Activated CD8-positive, alpha-beta memory T cell treated with anti-CD3 and anti-CD28 coated beads, Interleukin-2, amount 50 U/mL, for 4 hours (primary cell): ENCODE measurements at places on chromosomes 1 and 21.

GRCh38 chr21:46423546-46424038, 35.1 kb upstream of the DIP2A start:
- no peak for DNase-seq

- DNase-seq = no peak
Observed at GRCh38 chr1:210385228-210385627, 56.5 kb downstream of the HHAT start.

GRCh38 chr21:21673959-21674358, 675.8 kb downstream of the NCAM2 start:
- no peak for DNase-seq

DNA sequence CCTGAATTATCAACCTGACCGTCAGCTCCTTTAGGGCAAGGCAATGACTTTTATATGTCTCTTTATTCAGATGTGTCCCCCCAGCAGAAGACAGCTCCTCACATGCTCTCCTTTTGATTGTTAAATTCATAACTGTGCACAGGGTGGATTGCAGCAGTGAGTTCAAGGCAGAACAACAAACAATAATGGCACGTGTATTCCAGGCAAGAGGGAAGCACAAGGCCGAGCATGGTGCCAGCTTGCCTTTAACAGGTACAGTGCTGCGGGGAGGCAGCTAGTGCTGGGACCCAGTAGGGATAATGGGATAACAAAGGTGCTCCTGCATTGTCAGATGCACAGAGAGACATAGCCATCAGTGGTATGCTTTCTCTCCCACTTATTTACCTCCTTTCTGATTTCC, 248.4 kb downstream of the RHOU start:
- no peak for DNase-seq

GRCh38 chr1:167418391-167418790, 99.9 kb downstream of the CD247 start:
- no peak for DNase-seq

DNA sequence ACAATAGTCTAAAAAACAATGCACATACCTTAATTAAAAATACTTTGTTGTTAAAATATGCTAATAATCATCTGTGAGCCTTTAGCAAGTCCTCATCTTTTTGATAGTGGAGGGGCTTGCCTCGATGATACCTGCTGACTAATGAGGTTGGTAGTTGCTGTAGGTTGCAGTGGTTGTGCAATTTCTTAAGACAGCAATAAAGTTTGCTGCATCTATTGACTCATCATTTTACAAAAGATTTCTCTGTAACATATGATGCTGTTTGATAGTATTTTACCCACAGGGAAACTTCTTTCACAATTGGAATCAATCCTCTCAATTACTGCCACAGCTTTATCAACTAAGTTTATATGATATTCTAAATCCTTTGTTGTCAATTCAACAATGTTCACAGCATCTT, 7.6 kb downstream of the C1orf87 start:
- DNase-seq = no peak

GRCh38 chr1:30691480-30691879, 31.9 kb downstream of the MATN1 start:
- no peak for DNase-seq

DNA sequence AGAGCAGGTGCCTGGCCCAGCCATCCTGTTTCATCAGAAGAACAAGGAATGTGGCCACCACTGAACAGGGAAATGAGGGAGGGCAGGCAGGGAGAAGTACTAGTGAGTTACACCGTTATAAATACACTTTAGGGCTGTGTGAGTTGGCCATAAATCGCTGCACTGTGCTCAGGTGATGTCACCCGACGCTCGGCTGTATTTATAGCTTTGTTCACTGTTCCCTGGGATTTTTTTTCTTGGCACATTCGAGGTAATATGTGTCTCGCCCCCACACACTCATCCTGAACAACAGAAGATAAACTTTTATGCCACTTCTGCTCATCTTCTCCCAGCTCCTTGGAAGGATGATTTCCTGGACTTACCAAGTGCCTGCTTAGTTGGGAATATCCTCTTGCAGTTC, 9.0 kb upstream of the KIRREL1 start:
- DNase-seq = no peak

GRCh38 chr1:221276896-221277409, 397.7 kb downstream of the HLX start:
- DNase-seq = no peak

DNA sequence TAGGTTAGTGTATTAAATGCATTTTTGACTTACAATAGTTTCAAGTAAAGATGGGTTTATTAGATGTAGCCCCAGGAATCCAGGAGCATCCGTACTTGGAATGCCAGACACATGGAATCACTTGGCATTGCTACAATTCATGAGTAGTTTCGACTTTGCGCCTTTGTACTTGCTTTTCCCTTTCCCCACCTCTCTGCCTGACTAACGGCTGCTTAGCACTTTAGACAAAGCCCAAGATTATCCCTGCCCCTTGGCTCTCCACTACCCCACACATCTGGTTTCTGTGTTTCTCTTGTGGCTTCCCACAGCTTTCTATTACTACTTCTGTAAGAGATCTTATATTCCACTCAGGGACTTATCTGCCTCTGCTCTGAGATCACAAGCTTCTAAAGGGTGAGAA, 397.7 kb upstream of the POU3F1 start:
- DNase-seq = no peak

- no peak for DNase-seq
Observed at GRCh38 chr1:207309745-207310273, 11.7 kb upstream of the CD55 start.

DNA sequence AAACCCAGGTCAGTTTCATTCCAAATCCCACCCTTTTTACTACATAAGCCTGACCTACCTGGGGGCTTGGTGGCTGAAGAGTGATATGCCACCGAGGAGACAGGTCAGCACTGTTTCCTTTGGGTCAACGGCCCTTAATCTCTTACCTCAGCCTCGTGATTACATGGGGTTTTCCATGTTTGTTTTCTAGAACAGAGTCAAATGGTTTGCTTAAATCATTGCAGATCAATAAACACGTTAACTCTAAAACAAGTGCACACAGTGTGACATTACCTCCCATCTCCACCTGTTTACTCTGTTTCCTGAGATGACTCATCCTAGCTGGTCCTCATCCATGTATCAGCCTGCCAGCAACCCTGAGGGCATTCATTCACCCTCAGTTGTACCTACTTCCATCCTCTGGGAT, 40.8 kb upstream of the TP53BP2 start:
- no peak for DNase-seq

GRCh38 chr1:165342587-165342986, 13.9 kb downstream of the LMX1A start:
- no peak for DNase-seq

DNA sequence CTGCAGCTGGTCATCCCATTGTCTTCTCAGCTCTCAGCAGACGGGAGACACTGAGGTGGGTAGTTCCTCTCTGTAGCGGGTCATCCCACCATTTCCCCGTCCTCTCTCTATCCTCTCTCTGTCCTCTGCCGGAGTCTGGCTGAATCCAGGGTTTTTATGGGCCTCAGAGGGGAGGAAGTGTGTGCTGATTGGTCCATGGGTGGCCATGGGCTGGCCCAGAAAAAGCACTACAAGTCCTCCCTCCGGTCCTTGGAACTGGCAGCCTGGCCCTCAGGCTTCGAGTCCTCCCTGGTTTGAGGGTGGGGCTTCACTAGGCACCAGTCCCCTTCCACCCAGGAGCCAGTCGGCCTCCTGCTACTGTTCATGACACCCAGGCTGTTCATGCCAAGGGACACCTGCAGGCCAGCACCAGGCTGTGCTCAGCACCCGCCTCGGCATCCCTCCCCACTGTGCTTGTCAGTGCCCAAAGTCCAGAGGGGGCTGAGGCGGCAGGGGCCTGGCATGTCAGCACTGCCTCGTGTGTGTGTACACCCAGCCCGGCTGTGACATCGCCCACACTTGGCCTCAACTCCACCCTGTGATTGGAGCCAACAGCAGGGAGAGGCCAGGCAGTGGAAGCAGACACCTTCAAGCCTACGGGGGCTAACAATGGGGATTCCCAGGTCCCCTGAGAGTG, 23.0 kb upstream of the LRRC8C start:
- DNase-seq = peak; percentile 34

- DNase-seq = no peak
Observed at GRCh38 chr1:109632671-109633346, 13.2 kb downstream of the AMPD2 start.

- no peak for DNase-seq
Observed at GRCh38 chr1:12615865-12616708, 1.9 kb downstream of the DHRS3 start.

GRCh38 chr21:46552865-46553379, 52.0 kb downstream of the S100B start:
- no peak for DNase-seq

DNA sequence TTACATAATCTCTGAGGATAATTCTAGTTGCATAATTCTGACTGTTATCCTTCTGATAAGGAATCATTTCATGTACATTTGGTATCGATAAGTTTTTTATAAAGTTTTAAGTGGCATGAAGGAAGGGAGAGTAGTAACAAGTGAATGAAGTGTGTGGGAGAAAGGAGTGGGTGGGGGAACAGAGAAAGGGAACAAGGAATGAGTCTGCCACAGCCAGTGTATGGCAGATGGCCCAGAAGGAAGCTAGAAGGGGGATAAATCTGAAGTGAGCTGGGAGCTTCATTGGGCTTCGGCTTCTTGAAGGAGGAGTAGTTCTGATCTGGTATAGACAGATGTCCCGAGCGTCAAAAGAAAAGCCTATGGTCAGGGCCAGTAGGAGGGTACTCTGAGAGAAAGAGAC, 18.6 kb downstream of the ZBTB40 start:
- no peak for DNase-seq

DNA sequence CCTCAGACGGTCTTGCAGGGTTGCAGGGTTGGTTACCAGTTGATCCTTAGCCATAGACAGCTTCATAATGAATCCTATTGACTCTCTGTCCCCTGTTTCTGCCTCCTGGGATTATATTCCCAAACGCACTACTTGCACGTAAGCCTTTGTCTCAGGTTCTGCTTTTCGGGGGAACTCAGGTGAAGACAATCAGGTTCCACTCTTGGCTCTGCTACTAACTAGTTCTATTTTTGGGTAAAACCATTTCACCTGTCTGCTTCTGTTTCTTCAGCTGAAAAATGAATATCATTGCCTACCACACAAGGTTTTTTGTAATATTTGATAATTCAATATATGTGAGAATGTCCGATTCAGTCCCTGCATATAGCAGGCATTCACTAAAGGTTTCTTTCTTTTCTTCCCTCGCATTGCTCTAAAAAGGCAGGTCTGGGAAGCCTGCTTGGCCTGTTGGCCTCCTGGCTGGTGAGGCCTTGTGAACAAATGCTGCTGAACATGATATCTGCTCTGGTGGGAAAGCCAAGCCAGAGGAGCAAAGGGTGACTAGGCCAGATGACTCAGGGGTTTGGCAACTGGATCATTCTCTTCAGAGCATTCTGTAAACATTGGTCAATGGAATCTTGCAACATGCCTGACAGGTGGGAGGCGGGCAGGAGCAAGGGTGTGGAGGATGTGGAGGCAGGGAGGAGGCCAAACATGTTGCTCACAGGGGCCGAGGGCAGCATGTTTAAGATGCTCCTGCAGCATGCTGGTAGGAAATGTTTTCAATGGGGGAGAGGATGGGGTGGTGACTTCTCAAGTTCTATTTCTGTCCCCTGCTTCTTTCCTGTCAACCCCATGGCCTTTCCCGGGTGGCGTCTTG, 23.8 kb downstream of the IER5 start:
- no peak for DNase-seq

DNA sequence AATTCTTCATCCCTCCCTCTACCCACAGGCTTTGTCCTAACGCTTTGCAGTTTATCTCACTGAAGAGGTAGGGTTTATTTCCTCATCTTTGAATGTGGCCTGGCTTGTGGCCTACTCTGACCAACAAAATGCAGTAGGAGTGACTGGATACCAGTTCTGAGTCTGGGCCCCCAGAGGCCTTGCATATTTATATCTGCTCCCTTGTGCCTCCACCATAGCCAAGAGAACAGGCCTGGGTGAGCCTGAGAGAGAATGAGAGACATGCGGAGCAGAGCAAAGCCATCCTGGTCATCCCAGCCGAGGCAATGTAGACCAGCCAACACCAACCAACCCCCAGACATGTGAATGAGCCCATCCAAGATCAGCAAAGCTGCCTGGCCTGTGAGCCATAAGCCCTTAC, 30.3 kb downstream of the SMIM12 start:
- DNase-seq = no peak

DNA sequence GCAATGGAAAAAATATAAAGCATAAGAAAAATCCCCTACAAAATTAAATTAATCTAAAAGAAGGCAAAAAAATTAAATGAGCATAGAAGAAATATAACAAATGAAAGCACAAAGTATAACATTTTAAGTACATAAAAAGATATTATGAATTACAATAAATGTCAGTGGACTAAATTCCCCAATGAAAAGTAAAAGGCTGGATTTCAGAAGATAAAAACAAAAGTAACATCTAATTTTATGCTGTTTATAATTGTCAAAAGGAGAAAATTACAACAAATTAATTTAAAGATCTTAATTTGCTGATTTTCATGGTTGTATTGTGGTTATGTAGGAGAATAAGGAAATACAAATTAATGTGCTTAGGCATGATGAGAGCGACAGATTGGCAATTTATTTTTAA, 92.8 kb downstream of the NGF start:
- DNase-seq = no peak

GRCh38 chr1:11841245-11842153, 6.1 kb downstream of the NPPA start:
- DNase-seq = no peak

DNA sequence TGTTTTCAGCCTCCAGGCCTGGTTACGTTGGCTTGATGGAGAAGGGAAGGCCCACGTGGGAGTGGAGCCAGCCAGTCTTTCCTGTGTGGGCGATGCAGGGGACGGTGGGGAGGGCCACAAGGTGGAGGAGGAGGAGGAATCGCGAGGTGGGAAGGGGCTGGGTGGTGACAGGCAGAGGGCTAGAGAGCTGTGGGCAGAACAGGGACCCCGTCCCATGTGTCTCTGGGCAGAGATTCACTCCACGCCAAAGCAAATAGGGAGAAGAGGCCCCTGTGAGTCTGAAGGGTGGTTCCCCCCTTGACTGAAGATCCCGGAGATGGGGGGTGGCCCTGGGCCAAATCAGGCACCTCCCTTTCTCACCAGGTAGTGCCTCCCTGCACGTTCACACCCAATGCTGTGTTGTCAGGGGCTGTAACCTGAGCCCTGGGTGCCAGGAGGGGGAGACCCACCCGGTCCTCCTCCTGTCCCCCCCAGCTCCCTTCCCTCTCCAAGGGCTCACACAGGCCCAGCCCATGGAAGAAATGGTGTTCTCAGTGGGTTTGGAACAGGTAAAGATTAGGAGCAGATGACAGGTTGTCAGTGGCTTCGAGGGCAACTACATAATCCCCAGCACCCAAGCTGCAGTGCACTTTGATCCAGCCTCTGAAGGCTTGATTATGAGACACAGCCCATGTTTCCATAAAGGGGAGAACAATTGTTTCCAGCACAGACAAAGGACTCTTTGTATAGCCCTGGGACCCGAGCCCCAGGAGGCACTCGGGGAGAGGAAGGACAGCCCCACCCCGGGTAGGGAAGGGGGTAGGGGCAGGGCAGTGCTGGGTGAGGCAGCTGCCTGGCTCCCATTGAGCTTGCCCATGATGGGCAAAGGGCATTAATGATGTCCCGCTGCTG, 37.7 kb upstream of the GPR37L1 start:
- DNase-seq = no peak

DNA sequence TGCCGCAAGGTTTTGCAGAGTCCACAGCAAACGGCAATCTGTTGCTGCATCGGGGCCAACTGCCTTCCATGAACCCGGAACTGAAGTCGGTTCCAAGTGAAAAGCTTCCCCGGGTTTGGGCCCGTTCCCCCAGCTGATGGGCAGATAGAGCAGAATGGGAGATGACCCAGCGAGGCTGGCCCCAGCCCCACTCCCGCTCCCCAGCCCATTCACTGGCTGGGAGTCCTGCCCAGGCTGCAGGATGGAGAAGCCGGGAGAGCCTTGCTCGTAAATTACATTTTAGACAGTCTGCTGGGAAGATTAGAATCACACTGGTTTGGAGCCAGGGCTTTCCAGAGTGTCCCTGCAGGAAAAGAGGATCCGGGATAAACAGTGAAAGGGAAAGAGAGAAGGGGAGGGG, 31.6 kb upstream of the PAX7 start:
- DNase-seq = no peak
